CD4-positive, alpha-beta T cell (primary cell): ENCODE measurements at places on chromosomes 6 and 20. TPM values are rescaled to one million over a fixed set of nuclear protein-coding genes. Genes with fewer than 3 reads are reported as not detected.

Gene GUCA1A
- total RNA-seq, result not detected

Gene C6orf163
- 1.4 TPM for total RNA-seq

Gene NCOA5
- 9.7 TPM for total RNA-seq

Gene STMND1
- total RNA-seq, result not detected

Gene SRMS
- total RNA-seq, result not detected

Gene KIF25
- not detected for total RNA-seq

Gene IL17A
- total RNA-seq, result 0.14 TPM

Gene CYP24A1
- total RNA-seq, result 1.0 TPM

Gene UNC5CL
- 2.5 TPM for total RNA-seq

Gene RBM24
- total RNA-seq, result 0.33 TPM

Gene EYA4
- not detected for total RNA-seq

Gene TGM2
- 0.06 TPM for total RNA-seq

Gene PRR18
- not detected for total RNA-seq

GRCh38 chr6:112846681-112847080 lies 499.6 kb downstream of the RFPL4B start:
- H3K36me3 ChIP-seq, result no peaks in the 10 kb centered on the region
- DNase-seq, result no peak
- no peaks in the 10 kb centered on the region for H3K4me1 ChIP-seq
- H3K4me3 ChIP-seq, result no peak overlapping the region
- H3K27me3 ChIP-seq, result no peaks in the 10 kb centered on the region
- no peak overlapping the region for H3K27ac ChIP-seq

DNA sequence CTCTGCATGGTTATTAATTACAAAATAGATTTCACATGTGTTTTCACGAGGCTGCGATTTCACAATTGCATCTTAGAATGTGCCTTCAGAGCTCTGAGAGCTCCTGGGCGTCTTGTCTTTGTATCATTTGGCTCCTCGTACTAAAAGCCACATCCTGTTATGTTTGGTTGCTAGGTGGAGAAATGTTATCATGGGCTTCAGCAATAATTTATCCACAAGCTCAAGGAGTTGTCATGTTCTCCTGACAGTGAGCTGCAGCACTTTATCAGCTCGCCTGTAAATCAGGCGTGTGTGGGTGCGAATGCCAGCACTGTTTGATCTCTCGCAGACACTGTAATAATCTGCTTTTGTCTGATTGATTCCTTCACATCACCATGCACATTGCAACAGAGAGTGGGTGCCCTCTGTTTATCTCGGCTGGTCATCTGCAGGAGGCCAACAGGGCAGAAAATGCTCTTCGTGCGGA lies 218.6 kb upstream of the ZFP64 start:
- no peaks in the 10 kb centered on the region for H3K36me3 ChIP-seq
- peak; percentile 73 for DNase-seq
- H3K27me3 ChIP-seq, result no peaks in the 10 kb centered on the region

DNA sequence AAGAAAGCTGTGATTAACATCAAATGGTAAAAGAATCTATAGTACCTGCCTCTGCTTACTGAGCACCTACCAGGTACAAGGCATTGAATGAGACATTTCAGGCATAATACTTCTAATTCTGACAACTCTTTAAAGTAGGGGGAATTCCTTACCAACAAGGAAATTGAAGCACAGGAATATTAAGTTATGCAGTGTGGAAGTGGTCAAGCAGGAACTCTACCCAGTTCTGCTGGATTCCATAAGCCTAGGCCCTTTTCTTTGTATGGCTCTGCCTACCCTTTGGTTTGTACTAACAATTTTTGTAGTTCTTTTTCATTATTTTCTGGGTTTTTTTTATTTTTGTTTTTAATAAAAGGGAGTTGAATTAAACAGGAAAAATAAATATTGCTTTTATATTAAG lies 114.5 kb downstream of the MAP3K5 start:
- no peaks in the 10 kb centered on the region for H3K4me1 ChIP-seq
- no peak overlapping the region for H3K27ac ChIP-seq
- H3K4me3 ChIP-seq, result no peak overlapping the region
- no peaks in the 10 kb centered on the region for H3K27me3 ChIP-seq

GRCh38 chr6:161401587-161402309 lies 127.9 kb upstream of the AGPAT4 start:
- no peaks in the 10 kb centered on the region for H3K4me1 ChIP-seq
- no peaks in the 10 kb centered on the region for H3K36me3 ChIP-seq
- H3K27me3 ChIP-seq, result no peaks in the 10 kb centered on the region
- no peak overlapping the region for H3K4me3 ChIP-seq
- no peak overlapping the region for H3K27ac ChIP-seq

DNA sequence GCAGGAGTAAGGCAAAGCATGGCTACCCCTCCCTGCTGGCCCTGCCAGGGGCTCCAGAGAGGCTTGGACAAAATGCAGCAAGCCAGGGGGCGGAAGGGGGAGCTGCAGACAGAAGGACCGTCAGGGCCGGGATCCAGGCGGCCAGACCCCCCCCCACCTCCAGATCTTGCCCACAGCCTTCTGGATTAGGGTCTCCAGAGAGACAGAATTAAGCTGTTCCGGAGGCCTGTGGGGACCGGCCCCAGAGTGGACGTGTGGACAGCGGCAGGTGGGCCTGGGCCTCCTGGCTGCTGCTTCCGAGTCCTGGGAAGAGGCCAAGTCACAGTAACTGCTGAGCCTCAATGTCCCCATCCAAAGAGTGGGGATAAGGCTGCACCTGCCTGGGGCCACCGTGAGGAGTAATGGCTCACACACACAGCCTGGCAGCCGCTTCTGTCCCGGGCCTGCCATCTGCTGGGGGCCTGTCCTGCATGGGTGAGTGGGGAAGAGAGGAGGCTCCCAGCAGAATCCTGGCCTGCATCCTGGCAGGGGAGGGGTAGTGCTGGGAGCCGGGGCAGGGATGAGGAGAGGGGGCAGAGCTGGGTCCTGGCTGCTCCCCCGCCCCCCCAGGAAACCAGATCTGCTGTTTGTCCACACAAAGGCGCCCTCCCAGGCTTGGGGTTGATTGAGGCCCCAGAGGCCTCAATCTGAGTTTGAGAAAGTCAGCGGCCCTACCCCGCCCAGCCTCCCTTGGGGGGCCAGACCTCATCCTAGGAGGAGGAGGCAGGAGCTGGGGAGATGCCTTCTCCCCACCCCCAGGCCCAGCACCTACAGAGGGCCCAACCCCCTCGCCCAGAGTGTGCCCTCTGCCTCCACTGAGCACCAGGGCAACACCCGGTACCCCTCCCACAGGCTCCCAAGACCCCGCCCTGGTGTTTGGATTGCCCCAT lies 3.9 kb downstream of the LAMA5 start:
- DNase-seq, result no peak
- no peaks in the 10 kb centered on the region for H3K36me3 ChIP-seq
- peaks cover 26% of the 10 kb centered on the region for H3K27me3 ChIP-seq
- no peak overlapping the region for H3K27ac ChIP-seq

- H3K27ac ChIP-seq, result no peak overlapping the region
- no peak for DNase-seq
- no peak overlapping the region for H3K4me3 ChIP-seq
- no peaks in the 10 kb centered on the region for H3K27me3 ChIP-seq
Measured at GRCh38 chr6:144131248-144131709, 19.0 kb upstream of the STX11 start.

GRCh38 chr20:23156170-23156841 lies 70.2 kb upstream of the CD93 start:
- H3K27me3 ChIP-seq, result no peaks in the 10 kb centered on the region
- DNase-seq, result no peak
- H3K36me3 ChIP-seq, result no peaks in the 10 kb centered on the region
- H3K4me3 ChIP-seq, result no peak overlapping the region
- peaks cover 19% of the 10 kb centered on the region for H3K4me1 ChIP-seq

- H3K36me3 ChIP-seq, result no peaks in the 10 kb centered on the region
- no peak overlapping the region for H3K4me3 ChIP-seq
- no peak for DNase-seq
Measured at GRCh38 chr20:60921022-60921622, 330.9 kb upstream of the CDH4 start.

DNA sequence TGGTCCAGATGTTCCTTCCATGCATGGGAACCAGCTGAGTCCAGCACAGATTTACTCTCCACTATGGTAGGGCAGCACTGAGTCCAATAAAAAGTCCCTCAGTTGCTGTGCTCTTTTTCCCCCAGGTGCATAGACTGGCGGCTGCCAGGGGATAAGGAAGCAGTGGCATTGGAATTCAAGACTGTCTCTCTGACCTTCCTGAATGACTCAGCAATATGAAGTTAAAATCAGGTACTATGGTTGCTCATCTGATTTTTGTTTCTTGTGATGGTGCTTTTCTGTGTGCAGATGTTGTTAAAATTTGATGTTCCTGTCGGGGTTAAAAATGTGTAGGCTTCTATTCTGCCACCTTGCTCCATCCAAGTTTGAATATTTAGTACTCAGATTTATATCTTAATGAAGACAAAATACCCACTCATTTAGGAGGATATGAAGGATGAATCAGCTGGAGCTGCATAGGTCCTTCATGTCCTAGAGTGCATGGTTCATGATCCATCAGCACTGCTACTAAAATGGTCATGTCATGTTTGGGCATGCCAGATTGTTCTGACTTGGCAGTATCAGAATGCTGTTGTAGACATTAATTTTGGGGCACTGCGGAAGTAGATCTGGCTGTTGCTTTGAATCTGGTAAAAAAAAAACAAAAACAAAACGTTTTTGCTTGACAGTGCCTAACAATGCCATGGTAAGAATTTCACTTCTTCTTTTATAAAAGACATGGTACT lies 321.2 kb upstream of the MAP3K7 start:
- H3K27ac ChIP-seq, result no peak overlapping the region
- DNase-seq, result no peak
- no peaks in the 10 kb centered on the region for H3K36me3 ChIP-seq
- no peak overlapping the region for H3K4me3 ChIP-seq
- no peaks in the 10 kb centered on the region for H3K27me3 ChIP-seq
- no peaks in the 10 kb centered on the region for H3K4me1 ChIP-seq

DNA sequence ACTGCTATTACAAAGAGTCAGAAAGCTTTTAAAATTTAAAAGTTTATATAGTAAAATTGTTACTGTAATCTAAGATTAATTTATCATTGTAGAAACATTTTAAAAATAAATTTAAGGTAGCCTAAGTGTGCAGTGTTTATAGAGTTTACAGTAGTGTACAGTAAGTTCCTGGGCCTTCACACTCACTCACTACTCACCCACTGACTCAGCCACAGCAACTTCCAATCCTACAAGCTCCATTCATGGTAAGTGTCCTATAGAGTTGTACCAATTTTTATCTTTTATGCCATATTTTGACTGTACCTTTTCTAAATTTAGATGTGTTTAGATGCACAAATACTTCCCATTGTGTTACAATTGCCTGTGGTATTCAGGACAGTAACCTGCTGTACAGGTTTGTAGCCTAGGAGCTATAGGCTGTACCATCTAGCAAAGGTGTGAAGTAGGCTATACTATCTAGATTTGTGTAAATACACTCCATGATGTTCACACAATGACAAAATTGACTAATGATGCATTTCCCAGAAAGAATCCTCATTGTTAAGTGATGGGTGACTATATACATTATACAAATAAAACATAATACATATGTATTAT lies 10.2 kb upstream of the TMEM170B start:
- H3K4me3 ChIP-seq, result no peak overlapping the region
- no peaks in the 10 kb centered on the region for H3K4me1 ChIP-seq
- no peak for DNase-seq
- H3K27me3 ChIP-seq, result no peaks in the 10 kb centered on the region

DNA sequence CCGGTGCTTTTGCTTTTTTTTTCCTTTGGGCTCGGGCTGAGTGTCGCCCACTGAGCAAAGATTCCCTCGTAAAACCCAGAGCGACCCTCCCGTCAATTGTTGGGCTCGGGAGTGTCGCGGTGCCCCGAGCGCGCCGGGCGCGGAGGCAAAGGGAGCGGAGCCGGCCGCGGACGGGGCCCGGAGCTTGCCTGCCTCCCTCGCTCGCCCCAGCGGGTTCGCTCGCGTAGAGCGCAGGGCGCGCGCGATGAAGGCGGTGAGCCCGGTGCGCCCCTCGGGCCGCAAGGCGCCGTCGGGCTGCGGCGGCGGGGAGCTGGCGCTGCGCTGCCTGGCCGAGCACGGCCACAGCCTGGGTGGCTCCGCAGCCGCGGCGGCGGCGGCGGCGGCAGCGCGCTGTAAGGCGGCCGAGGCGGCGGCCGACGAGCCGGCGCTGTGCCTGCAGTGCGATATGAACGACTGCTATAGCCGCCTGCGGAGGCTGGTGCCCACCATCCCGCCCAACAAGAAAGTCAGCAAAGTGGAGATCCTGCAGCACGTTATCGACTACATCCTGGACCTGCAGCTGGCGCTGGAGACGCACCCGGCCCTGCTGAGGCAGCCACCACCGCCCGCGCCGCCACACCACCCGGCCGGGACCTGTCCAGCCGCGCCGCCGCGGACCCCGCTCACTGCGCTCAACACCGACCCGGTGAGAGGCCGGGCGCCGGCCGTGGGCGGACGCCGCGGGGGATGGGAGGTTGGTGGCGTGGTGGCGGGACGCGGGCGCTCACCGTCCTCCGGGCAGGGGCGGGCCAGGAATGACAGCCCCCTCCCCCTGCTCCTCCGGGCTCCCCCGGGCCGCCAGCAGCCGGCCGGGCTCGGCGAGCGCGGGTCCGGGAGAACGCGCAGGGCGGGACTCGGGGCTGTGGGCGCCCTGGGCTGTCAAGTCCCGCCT lies 606 bp downstream of the ID4 start:
- H3K4me3 ChIP-seq, result no peak overlapping the region
- no peak overlapping the region for H3K27ac ChIP-seq
- H3K4me1 ChIP-seq, result no peaks in the 10 kb centered on the region
- H3K27me3 ChIP-seq, result peaks cover 34% of the 10 kb centered on the region

GRCh38 chr6:69064226-69064625 lies 429.1 kb downstream of the ADGRB3 start:
- no peaks in the 10 kb centered on the region for H3K36me3 ChIP-seq
- H3K27me3 ChIP-seq, result no peaks in the 10 kb centered on the region
- H3K27ac ChIP-seq, result no peak overlapping the region

DNA sequence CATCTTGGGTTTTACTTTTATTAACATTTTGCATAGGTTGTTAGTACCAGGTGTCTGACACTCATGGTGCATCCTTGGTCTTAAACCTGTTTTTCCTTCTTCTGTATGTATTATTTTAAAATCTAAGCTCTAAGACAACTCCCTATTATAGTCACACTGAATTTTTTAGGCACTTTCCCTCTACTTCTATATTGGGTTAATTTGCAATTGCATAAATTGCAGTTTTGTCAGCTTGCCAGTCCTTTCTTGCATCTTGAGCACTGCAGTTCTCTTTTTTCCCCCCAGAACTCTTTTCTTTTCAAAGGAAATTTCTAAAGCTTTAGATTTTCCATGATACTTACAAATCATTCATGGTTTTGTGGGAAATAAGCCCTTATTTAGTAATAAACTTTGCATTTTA lies 70.6 kb downstream of the ZNF292 start:
- H3K27me3 ChIP-seq, result no peaks in the 10 kb centered on the region
- no peak for DNase-seq
- H3K27ac ChIP-seq, result no peak overlapping the region
- peaks cover 46% of the 10 kb centered on the region for H3K36me3 ChIP-seq
- no peaks in the 10 kb centered on the region for H3K4me1 ChIP-seq

GRCh38 chr6:39518221-39518620 lies 195.7 kb upstream of the KCNK16 start:
- H3K4me3 ChIP-seq, result no peak overlapping the region
- no peak for DNase-seq
- no peaks in the 10 kb centered on the region for H3K4me1 ChIP-seq
- H3K36me3 ChIP-seq, result no peaks in the 10 kb centered on the region
